Left lung (tissue), 14 donors: ENCODE measurements at places on chromosomes 3 and 15. TPM values are rescaled to one million over a fixed set of nuclear protein-coding genes. Genes with fewer than 3 reads are reported as not detected.
A peak's percentile ranks its signal among the peaks of the same experiment; 100 is the strongest.

DNA sequence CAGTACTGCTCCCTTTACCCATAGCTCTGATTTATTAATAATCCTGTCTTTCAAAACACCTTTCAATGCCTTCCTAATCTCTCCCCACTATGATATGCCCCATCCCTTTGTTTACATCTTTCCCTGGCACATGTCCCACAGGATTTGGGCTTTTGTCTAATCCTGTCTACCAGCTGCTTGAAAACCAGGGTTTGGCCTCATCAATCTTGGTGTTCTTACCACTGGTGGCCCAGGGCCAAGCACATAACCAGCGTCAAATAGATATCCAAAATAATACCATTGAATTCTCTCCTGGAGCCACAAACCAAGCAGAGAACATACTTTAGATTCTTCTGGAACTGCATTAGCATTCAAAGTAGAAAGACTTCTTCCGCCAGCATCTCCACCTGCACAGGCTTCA lies 104.8 kb upstream of the PPP2R3A start:
- DNase-seq, result no peak
- no peak overlapping the region for H3K27ac ChIP-seq
- no peak overlapping the region for H3K4me3 ChIP-seq
- peaks cover 5% of the 10 kb centered on the region for H3K4me1 ChIP-seq

- H3K36me3 ChIP-seq, result peaks cover 39% of the 10 kb centered on the region
- no peak for DNase-seq
- no peaks in the 10 kb centered on the region for H3K4me1 ChIP-seq
- H3K27me3 ChIP-seq, result no peaks in the 10 kb centered on the region
Observed at GRCh38 chr3:4793311-4793710, 185.9 kb upstream of the BHLHE40 start.

- no peaks in the 10 kb centered on the region for H3K27me3 ChIP-seq
- no peaks in the 10 kb centered on the region for H3K4me1 ChIP-seq
- H3K36me3 ChIP-seq, result no peaks in the 10 kb centered on the region
Observed at GRCh38 chr3:54817628-54818027, 110.2 kb downstream of the LRTM1 start.

DNA sequence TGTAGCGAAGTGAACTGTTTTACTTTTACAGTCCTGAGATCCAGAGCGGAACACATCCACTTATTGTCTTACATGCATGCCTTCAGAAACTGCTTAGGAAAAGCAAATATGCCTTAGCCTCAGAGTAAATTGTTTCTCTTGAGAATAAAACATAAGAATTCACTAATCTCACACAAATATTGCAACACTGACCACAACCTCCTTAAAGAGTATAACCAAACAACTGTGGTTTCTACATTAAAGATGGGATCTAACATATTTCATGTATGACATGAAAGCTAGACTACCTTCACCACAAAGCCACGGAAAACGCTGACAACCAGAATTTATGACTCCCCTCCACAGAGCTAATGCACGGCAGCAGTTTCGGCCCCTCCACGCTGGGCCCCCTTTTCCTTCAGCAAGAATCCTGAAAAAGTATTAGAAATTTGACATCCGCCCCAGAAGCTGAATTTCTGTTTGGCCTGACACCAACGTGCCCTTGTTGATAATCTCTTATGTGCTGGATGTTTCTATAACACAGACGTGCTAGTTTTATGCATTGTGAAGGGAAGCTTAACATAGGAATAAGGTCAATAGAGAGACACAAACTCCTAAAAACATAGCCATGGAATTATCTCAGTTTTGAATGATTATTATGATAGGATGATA lies 84.6 kb downstream of the GREM1 start:
- no peak overlapping the region for H3K27ac ChIP-seq
- peaks cover 20% of the 10 kb centered on the region for H3K36me3 ChIP-seq
- H3K27me3 ChIP-seq, result no peaks in the 10 kb centered on the region
- DNase-seq, result peak; percentile 4

DNA sequence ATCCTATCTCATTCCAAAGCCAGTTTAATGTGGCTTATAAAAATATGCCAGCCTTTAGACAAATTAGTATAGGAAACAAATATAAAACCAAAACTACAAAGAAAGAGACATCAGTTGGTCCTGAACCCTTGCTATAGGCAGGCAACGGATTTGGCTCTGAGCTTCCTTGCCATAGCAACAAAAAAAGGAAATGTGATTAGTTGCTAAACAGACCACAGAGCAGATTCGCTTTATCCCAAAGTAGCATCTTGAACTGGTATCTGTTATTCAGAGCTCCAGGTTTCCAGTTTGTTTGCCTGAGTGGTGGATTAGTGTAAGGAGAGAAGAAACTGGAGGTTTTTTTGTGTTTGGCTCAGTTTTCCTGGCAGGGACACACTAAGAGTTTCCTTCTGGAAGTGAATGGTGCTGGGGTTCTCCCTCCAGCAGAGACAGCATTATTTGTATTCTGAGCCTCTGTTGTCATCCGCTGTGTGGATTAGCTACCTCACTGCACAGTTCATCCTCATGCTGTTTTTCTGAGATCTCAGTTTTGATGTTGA lies 44.1 kb downstream of the CHST2 start:
- H3K4me1 ChIP-seq, result peaks cover 47% of the 10 kb centered on the region
- H3K27ac ChIP-seq, result peak overlapping the region; percentile 79
- H3K36me3 ChIP-seq, result no peaks in the 10 kb centered on the region
- DNase-seq, result no peak
- no peaks in the 10 kb centered on the region for H3K27me3 ChIP-seq

DNA sequence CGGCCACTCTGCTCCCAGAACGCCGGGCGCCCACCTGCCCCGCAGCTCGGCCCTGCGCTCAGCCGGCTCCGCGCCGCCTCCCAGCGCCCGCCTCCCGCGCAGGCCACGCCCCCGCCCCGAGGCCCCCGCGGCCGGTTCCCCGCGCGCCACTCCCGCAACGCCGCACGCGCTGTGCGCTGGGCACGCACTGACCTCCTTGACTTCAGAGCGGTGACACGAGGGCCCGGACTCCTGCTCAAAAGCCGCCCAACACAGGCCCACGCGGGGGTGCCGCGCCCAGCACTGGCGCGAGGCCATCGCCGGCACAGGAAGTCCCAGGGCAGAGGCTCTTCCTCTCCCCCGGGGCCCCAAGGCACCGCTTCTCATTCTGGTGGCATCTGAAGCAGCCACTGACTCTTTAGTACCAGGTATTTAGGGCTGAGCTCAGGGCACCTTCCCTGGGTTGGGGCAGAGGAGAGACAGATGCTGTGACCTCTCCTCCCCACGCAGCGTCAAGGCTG lies 12.4 kb downstream of the TNK2 start:
- peak overlapping the region; percentile 62 for H3K4me3 ChIP-seq
- H3K4me1 ChIP-seq, result peaks cover 38% of the 10 kb centered on the region
- DNase-seq, result peak; percentile 76
- H3K27ac ChIP-seq, result peak overlapping the region; percentile 91
- no peaks in the 10 kb centered on the region for H3K27me3 ChIP-seq

Gene TLR9
- total RNA-seq, result 1.5 TPM

Gene CXCR6
- total RNA-seq, result 0.96 TPM
